ENCODE measurements at places on chromosomes 12 and 14.

GRCh38 chr14:21038441-21039422, 3.4 kb upstream of the RNASE7 start:
- no peak for DNase-seq

DNA sequence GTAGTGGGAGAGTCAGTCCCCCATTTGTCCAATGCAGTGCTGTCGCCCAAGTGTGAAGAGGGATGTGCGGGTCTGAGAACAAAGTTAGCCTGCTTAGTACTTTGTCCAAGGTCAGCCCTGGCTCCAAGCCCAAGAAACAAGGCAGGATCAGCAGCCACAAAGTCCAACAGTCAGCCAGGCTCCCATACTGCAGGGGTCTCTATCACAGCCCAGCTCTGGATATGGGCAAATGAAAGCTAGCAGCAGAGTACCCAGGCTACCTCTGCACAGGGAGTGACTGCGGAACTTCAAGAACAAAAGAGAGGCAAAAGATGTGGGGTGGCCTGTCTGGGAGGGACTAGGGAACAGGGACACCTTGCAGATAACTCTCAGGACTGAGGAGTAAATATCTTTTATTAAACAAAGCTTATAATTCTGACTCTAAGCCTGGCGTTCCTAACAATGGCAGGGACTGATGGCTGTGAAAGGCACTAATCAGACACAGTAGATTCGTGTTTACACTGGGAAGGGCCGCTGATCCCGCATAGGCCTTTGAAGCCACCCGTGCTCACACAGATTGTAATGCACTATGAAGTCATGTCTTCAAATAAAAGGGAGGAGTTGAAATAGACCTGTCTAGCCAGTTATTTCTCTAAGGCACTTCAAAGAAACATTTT, 91.0 kb upstream of the EEA1 start:
- no peak for DNase-seq

DNA sequence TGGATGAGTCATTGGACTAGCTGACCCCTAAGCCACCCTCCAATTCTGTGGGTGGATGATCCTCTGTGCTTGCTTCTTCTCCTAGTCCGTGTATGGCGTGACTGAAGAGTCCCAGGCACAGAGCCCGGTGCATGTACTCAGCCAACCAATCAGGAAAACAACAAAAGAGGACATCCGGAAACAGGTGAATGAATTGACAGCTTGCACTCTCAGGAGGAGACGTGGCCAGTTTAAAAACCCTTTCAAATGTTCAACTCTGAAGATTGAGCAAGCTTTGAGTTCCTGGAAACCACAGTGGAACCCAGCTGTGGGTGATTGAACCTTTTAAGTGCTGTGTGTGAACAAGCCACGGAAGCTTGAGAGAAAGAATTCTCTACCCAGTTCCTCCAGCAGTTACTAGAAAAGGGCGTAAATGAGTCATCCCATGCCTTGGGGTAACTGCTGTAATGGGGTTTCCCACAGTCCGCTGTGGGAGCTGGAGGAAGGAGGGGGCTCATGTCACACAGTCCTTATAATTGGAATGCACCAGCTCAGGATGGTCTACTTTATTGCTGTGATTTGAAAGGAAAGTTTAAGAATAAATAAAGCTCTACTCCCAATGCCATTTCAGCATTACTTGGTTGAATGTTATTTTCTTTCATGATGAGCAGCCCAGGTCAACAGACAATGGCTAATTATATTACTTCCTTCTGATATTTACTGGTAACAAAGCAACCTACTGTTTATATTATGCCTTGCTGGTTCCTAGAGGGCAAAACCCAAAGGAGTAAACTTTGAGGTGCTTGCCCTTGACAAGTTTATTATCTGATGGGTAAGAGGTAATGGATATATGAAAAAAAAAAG, 417.0 kb downstream of the DPF3 start:
- peak; percentile 16 for DNase-seq

- peak; percentile 82 for DNase-seq
These were observed 10.0 kb downstream of the WNT1 start for GRCh38 chr12:48988030-48988649.

- no peak for DNase-seq
These were observed 1.2 kb downstream of the KRT3 start for GRCh38 chr12:52794479-52795331.
